Substantia nigra (tissue), 51 donors: ENCODE measurements at places on chromosomes 5 and 9.

DNA sequence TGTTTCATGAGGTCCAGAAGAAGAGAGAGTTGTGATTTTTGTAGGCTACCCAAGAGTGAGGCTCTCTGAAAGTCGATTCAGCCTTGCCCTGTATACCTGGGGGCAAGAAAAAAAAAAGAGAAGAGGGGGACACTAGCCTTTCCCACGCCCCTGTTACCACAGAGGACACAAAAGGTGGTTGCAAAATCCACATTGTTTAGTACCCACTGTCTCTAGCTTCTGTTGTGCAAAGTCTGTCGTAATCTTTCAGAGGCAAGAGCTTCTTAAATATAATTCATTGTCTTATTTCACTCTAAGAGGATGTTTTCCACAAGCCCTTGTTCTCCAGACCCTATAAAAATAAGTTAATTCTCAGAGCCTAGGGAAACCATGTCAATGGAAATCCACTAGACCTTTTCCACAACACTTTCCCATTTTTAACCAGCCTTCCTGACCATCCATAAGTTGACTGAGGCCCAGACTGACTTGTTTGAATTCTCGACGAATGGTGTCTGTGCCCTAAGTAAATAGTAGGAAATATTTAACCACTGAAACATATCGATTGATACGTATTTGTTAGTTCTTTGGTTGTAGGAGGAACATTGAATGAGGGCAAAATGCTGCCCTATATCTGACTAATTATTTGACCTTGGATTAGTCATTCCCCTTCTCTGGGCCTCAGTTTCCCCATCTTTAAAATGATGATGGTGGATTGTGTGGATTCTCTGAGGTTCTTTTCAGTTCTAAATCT is 182.7 kb downstream of the PAPPA start:
- DNase-seq: no peak

DNA sequence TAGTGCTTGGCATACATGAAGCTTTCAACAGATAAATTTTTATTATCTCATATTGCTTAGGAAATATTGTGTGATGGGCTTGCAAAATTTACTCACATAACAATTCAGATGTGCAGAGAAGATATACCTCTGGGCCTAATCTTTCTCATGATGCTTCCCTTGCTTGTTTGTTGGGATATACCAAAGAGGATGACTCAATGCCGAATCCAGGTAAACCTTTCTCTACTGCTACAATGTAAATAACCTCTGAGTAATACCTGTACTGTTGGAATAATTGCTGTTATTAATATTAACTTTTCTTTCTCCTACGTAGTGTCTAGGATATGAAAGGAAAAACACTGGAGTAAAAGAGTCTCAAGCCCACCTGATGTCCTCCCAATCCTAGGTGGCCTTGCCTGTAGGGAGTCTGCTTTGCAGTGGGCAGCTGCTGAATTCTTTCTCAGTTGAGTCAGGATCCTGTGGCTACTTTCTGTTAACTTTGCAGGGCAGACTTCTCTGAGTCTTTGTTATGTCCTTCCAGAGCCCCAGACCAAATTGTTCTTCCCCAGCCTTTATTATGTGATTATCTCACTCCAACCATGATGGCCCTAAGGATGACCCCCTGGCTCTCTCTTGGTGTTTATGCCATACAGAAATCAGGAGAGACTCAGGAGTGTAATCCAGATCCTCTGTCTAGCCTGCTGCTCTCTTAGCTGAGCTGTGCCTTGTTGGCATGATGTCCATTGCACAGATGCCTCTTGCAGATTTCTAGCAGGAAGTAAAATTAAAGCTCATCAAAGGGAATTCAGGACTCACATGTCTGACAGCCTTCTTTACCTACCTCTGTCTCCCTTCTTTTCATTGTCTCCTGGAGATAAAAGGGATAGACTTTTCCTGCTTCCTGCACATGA is 208.1 kb downstream of the SNX18 start:
- no peak for DNase-seq

DNA sequence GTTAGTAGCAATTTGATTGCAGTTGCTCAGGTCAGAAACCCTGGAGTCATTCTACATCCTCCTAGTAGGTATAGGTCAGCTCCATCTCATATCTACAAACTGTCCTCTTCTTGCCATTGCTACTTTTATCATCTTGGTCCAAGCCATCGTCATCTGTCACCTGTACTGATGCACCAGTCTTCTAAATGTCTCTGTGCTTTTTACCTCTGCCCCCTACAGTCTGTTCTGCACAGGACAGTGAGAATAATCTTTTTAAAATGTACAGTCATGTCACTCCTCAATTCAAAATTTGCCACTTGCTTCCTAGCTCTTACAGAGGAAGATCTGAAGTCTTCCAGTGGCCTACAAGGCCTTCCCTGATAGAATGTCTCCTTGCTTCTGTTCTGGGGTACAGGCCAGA is 6.8 kb downstream of the NNT start:
- no peak for DNase-seq

DNA sequence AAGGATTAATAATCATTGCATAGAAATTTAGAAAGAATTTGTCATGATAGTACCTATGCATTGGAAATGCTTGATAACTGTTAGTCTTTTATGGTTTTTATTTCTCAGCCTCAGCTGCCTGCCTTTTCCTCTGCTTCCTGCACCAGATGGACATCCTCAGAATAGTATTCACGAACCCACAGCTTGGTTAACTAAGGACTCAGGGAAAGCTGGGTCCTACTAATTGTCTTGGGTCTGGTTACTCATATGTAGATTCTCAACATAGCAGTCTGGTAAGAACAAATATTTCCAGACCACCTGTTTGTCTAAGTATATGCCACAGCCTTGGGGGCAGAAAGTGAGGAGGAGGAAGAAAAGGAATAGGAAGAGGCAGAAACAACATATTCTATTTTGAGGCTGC is 464.5 kb upstream of the SMARCA2 start:
- no peak for DNase-seq

DNA sequence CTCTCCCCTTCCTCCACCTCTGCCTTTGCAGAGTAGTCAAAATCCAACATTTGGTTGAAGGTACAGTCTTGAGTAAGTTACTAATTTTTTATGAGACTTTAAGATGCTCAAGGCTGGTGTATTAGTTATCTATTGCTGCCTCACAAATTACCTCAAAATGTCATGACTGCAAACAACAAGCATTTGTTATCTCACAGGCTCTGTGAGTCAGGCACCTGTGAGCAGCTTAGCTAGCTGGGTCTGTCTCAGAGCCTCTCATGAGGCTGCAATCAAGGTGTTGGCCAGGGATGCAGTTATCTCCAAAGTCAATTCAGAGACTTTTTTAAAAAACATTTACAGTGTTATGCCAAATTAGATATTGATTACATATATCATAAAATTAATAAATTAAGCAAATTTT is 371.3 kb upstream of the RGMB start:
- no peak for DNase-seq

DNA sequence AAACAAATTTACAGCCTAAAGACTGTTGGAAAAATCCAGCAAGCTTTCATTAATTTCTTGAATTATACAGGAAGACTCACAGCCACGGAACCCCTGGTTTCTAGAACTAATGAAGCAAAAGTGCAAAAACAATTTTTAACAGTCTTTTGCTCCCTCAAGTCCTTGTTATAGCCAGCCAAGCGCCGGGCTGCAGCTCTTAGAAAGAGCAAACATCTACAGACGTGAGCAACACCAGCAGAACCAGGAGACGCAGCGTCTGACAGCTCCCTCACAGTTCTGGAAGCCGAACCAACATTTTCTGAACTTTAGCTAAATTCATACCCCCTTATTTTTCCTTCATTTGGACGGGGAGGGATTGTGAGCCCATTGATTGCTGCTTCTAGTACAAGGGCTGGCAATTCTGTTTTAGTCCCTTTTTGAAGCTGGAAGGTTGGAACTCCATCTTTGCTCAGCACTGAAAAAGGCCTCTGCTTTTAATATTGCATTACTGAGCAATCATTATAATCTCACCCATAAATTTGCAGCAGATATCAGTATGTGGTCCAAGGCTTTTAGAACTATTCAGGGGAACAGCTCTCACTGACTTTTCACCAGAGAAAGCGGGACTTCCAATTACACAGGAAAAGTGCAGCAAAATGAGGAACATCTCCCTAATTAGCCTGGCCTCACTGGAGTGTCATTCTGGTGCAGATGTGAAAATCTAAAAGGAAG is 45.8 kb downstream of the AK8 start:
- DNase-seq: no peak

GRCh38 chr9:31542384-31543055 is 841.9 kb upstream of the ACO1 start:
- no peak for DNase-seq

- no peak for DNase-seq
Measured at GRCh38 chr5:17352223-17352622, 134.8 kb downstream of the BASP1 start.

DNA sequence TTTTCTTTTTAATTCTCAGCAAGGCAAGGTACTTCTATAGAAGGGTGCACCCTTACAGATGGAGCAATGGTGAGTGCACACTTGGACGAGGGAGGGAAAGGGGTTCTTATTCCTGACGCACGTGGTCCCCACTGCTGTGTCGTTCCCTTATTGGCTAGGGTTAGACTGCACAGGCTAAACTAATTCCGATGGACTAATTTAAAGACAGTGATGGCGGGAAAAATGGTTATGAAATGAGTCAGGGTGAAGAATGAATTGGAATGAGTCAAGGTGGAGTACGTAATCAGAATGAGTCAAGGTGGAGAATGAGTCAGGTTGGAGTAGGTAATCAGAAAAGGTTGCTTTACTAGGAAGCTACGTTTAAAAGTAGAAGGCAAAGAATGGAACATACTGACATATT is 2.1 kb upstream of the HMGCS1 start:
- no peak for DNase-seq

GRCh38 chr9:10251490-10251889 is 361.3 kb downstream of the PTPRD start:
- DNase-seq: no peak

DNA sequence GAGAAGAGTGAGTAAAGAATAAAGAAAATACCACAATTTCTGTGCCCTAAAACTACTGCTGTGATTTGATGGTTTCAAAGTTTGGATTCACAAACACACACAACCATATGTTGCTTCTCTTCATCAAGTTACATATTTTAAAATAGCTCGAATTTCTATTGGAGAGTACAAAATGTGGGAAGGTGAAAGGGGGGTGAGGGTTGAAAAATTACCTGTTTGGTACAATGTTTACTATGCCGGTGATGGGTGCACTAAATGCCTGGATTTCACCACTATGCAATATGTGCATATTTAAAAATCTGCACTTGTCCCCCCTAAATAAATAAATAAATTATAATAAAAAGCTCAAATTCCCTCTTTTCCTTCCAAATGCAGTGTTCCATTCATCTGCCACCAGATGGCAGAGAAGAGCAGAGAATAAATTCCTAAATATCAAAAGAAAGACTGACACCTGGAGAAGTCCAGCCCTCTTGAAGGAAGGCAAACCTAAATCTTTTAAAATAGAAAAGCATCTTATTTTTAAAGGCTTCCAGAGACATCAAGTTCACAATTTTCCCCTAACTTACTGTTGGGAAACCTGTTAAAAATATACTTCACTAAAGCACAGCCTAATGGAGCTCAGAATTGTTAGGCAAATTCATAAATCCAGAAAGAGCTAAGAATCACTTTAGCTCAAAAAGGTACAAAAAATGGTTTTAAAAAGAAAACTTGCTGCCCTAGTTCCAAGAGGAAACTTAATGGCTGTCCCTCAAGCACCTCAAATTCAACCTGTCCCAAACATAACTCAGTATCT is 24.8 kb upstream of the HNRNPA0 start:
- DNase-seq: no peak

DNA sequence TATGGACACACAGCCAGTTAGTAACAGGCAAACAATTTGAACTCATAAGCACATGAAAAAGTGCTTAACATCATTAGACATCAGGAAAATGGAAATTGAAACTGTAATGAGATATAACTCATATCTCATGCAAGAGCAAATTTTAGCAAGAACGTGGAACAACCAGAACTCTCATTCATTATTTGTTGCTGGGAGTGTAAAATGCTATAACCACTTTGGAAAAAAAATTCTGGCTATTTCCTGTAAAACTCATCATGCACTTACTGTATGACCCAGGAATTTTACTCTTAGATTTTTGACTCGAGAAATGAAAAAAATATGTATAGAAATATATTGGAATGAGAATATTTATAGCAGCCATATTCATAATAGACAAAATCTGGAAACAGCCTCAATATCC is 205.7 kb upstream of the PUM3 start:
- no peak for DNase-seq
